Endodermal cell (in vitro differentiated cells): ENCODE measurements at places on chromosomes 6 and 20.

GRCh38 chr6:40640599-40641227, 53.5 kb upstream of the LRFN2 start:
- no peak for DNase-seq

GRCh38 chr6:22980446-22980845, 411.1 kb downstream of the HDGFL1 start:
- DNase-seq, result no peak

DNA sequence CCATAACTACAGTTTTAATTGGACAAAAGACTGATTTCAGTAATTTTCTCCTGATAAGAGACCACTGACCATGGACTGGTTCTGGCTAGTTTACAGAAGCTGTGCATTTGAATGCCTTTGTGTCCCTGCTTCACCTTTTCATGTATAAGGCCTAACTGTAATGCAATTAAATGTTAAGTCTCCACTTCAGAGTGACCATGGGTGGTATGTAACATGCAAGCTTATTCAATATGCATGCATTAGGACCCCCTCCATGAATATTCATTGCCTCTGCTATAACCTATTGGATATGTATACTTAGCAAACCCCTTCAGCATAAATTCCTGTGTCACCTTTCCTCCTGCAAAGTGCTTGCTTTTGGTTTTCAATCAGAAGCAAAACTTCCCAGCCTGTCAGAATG, 2.2 kb downstream of the UBD start:
- DNase-seq, result no peak

DNA sequence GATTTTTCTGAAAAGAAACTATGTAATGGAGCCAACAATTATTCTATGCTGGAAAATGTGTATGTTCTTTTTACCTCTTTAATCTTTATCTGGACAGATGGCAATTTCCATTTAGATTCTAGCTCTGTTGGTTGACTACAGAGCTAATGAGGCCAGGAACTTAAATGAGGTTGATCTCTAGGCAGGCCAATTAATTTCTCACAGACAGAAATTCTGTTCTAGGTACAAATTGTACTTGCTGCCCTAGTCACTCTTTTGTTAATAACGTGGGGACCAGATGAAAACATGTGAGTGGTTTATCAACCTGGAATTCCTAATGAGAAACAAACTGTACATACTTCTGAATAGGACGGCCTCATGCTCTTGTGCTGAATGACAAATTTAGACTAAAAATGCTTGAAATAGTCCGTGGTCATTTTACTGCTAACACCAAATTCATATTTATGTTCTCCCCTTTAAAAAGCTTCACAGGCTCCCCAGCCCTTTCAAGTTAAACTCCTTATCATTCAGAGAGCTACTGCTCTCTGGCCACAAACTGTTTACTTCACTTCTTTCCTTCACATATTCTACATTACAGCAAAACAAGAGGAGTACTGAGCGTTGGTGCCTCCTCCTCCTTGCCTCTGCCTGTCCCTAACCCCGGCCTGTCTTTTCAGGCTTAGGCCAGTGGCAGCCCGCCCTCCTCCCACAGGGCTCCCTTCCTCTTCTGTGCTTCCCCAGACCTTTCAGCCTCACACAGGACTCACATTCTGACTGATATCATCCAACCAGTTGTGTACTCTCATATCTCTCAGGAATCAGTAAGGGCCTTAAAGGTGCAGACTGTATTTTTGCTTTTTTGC, 41.4 kb downstream of the DTNBP1 start:
- DNase-seq, result peak; percentile 78

DNA sequence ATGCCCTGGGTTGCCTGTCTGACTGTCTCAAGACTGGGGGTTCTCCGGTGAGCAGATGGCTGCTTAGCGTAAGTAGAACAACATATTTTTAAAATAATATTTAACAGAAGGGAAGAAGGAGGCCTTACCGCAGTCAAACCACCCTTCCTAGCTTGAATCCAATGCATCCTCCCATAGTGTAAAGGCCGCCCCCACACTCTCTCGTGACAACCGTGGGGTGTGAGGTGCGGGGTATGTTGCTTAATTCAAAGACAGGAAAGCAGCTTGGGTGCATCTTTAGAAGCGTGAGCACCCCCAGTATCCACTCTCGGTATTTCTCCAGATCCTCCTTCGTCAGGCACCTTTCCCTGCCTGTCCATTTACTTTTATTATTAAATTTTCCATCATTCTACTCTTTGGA, 501.2 kb upstream of the CDH4 start:
- no peak for DNase-seq

GRCh38 chr6:90044833-90045381, 150.6 kb downstream of the GJA10 start:
- no peak for DNase-seq

GRCh38 chr6:82818727-82819126, 246.9 kb downstream of the UBE3D start:
- no peak for DNase-seq

- no peak for DNase-seq
Measured at GRCh38 chr6:83314693-83315092, 116.2 kb downstream of the ME1 start.

DNA sequence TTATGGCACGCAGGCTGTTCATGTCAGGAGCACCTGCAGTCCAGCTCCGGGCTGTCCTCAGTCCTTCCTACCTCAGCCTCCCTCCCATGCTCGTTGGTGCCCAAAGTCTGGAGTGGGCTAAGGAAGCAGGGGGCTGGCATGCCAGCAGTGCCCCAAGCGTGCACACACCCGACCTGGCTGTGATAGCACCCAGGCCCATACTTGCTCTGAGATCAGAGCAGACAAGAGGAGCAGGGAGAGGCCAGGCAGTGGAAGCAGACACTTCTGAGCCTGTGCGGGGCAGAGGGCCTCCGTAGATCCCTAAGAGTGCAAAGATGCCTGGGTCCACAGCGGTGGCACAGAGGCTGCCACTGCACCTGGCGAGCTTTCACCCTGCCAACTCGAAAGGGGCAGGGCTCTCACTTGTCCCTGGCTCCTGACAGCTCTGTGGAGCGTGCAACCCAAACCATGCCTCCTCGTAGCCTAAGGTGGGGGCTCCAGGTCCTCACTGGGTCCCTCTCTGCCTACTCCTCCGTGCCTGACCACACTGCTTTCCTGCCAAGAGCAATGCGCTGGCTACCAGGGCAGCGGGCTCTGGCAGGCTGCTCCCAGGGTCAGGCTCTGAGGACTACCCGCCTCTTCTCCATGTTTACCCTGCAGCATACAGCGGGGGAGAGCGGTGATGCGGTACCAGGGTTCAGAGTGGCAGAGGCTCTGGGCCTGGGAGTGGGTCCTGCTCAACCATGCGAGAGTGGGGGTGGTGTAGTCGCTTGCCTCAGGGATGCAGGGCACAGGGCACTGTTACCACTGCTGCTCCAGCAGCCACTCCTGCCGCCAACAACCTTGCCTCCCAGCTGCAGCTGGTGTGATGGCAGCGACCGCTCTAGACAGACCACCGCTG, 59.5 kb downstream of the MANEA start:
- DNase-seq, result no peak

GRCh38 chr6:106257195-106257594, 68.4 kb downstream of the ATG5 start:
- DNase-seq, result no peak

GRCh38 chr6:31970604-31971271, 1.2 kb downstream of the DXO start:
- no peak for DNase-seq

- DNase-seq, result peak; percentile 22
Measured at GRCh38 chr6:160039441-160039840, 70.6 kb downstream of the IGF2R start.

GRCh38 chr6:49557177-49557576, 6.7 kb downstream of the C6orf141 start:
- no peak for DNase-seq

DNA sequence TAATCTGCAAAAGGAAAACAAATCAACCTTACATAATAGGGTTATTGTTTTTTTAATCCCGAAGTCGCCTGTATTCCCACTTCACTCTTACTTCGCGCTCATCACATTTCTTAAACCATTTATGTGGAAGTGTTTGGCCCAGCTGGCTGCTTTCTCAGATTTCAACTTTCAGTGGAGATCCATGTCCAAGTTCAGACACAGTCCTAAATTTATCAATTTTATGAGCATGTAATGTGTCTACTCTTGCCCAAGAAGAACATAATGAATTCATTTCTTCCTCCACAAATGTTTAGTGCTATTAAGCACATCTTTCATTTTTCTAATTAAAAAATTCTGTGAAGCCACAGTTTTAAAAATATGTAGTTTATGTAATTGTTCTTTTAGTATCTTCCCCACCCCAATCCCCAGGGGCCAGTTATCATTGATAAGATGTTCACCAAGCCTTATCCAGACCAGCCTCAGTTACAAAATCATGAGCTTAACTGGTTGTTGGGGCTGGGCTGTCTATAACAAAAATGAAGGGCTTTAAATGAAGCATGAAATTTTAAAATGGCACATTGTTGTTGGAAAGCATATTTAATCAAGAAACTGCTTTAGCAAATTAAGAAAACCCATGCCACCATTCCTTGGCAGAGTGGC, 151.7 kb downstream of the UST start:
- DNase-seq, result no peak

- no peak for DNase-seq
Measured at GRCh38 chr6:141488488-141488887, 644.2 kb upstream of the GJE1 start.

- DNase-seq, result no peak
Measured at GRCh38 chr6:48859562-48860123, 603.4 kb downstream of the MMUT start.

DNA sequence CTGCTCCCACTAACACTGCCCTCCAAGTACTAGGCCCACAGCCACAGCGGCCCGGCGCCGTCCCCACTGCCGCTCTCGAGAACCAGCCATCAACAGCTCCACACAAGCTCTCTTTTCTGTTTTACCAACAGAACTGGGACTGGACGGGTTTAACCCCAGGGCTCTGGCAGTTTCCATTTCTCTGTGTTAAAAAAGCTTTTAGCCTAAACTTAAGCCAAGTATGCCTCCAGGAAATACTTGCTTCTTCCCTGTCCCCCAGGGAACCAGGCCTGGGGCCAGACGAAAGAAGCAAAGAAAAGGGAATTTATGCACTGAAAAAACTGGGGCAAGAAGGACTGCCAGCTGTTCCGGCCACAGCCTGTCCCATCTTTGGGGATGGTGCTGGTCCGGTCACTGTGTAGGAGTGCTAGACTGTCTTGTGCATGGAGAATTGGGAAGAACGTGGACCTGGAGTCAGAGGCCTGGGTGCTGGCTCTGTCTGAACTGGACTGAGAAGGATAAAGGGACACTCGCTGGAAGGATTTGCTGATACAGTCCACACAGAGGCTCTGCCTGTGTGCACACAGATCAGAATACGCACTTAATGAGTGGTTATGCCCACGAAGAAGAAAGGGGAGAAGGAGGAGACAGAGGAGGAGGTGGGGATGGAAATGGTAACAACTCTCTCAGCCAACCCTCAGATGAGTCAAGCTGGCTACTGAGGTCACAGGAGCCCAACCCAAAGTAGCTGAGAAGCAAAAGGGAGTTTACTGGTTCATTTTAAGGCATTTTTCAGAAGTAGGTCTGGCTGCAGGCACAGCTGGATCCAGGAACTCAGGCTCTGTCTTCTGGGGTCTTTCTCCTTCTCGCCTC, 254.4 kb upstream of the PMEPA1 start:
- DNase-seq, result no peak

- DNase-seq, result no peak
Measured at GRCh38 chr20:5862703-5863039, 87.7 kb downstream of the TRMT6 start.

- no peak for DNase-seq
Measured at GRCh38 chr6:89807581-89807980, 12.0 kb downstream of the MDN1 start.

DNA sequence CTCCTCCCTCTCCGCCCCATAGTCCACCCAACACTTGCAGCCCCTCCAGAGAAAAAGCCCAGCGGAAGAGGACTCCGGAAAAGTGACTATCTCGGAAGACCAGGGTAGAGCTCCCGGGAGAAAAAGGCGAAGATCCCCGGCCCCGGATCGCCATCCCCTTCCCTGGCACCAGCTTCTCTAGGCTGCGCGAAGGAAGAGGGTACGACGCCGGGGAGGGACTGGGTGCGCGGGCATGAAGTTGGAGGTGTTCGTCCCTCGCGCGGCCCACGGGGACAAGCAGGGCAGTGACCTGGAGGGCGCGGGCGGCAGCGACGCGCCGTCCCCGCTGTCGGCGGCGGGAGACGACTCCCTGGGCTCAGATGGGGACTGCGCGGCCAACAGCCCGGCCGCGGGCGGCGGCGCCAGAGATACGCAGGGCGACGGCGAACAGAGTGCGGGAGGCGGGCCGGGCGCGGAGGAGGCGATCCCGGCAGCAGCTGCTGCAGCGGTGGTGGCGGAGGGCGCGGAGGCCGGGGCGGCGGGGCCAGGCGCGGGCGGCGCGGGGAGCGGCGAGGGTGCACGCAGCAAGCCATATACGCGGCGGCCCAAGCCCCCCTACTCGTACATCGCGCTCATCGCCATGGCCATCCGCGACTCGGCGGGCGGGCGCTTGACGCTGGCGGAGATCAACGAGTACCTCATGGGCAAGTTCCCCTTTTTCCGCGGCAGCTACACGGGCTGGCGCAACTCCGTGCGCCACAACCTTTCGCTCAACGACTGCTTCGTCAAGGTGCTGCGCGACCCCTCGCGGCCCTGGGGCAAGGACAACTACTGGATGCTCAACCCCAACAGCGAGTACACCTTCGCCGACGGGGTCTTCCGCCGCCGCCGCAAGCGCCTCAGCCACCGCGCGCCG, 822 bp downstream of the FOXQ1 start:
- peak; percentile 84 for DNase-seq

- no peak for DNase-seq
Measured at GRCh38 chr6:129846761-129847160, 14.4 kb downstream of the TMEM244 start.

- peak; percentile 42 for DNase-seq
Measured at GRCh38 chr20:4071178-4071693, 55.9 kb upstream of the RNF24 start.
